ENCODE measurements at places on chromosomes 7 and 10. TPM values are rescaled to one million over a fixed set of nuclear protein-coding genes. Genes with fewer than 3 reads are reported as not detected.
A peak's percentile ranks its signal among the peaks of the same experiment; 100 is the strongest.

DNA sequence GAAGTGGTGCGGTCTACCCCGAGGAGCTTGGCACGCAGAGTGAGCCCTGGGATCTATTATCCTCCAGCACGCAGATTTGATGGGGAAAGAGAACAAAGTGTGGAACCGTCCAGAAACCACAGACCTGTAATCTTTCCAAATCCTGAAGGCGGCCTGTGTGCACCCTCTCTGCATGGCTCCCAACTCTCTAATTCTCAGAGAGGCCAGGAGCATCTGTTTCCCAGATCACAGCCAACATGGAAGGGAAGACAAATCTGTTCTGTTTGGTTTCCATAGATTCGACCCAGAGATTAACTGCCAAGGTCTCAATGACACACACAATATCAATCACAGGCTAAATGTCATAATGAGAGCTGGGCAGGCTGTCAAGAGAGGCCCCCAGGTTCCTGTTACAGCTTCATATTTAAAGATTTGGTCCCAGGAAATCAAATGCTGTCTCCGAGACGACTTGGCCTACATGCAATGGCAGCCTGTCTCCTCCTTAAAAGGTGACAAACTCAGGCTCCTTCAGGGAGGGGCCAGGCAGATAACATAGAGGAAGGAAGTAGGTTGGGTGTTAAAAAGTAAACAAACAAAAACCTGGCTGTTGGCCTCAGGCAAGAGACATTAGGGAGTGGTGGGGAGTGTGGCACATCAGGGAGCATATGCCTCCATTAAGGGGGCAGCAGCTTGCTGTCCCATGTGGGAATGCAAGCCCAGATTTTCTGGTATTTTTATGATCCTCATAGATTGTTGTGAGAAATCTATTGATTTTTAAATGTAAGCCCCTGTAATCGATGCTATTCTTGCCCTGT lies 48.8 kb upstream of the SAMD8 start:
- no peak overlapping the region for H3K4me3 ChIP-seq
- H3K27me3 ChIP-seq, result no peaks in the 10 kb centered on the region
- no peak for DNase-seq
- no peaks in the 10 kb centered on the region for H3K36me3 ChIP-seq
- peaks cover 26% of the 10 kb centered on the region for H3K4me1 ChIP-seq

GRCh38 chr7:48067475-48067874 lies 21.6 kb upstream of the UPP1 start:
- H3K4me1 ChIP-seq, result no peaks in the 10 kb centered on the region
- no peak for DNase-seq
- no peak overlapping the region for H3K27ac ChIP-seq
- no peak overlapping the region for H3K4me3 ChIP-seq
- no peaks in the 10 kb centered on the region for H3K36me3 ChIP-seq

DNA sequence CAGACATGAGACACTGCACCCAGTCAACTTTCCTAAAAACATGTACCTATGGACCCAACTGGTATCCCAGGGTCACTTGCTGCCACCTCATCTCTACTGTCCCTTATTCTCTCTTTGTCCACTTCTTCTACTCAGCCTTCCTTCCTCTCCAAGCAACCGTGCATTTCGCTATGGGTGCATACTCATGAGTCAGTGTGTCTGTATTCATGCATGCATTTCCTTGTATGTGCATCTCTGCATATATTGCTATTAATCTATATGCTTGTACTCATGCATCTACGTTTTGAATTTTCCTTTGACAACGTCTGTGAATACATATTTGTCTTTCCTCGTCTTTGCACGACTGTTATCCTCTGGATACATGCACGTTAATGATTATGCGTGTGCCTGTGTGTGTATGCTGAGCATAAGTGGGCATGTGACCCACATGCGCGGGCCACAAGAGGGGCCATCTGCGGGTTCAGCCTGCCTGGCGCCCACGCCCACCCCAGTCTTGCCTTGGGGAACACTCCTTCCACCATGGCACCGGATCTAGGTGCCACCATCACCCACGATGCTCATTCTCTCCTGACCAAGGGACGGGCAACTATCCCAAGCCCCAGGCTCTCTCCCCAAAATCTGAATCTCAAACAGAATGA lies 23.3 kb downstream of the KIAA1549 start:
- H3K4me1 ChIP-seq, result no peaks in the 10 kb centered on the region
- H3K36me3 ChIP-seq, result no peaks in the 10 kb centered on the region
- no peak overlapping the region for H3K4me3 ChIP-seq
- no peak for DNase-seq
- H3K27me3 ChIP-seq, result no peaks in the 10 kb centered on the region
- H3K27ac ChIP-seq, result no peak overlapping the region

GRCh38 chr10:13593535-13593934 lies 6.8 kb downstream of the PRPF18 start:
- no peak overlapping the region for H3K27ac ChIP-seq
- H3K4me3 ChIP-seq, result no peak overlapping the region
- no peaks in the 10 kb centered on the region for H3K36me3 ChIP-seq

Gene PON1
- not detected for total RNA-seq

- no peak overlapping the region for H3K4me3 ChIP-seq
- no peaks in the 10 kb centered on the region for H3K4me1 ChIP-seq
- no peak overlapping the region for H3K27ac ChIP-seq
- peak; percentile 62 for DNase-seq
Observed at GRCh38 chr7:135197906-135198655, 13.2 kb downstream of the WDR91 start.

DNA sequence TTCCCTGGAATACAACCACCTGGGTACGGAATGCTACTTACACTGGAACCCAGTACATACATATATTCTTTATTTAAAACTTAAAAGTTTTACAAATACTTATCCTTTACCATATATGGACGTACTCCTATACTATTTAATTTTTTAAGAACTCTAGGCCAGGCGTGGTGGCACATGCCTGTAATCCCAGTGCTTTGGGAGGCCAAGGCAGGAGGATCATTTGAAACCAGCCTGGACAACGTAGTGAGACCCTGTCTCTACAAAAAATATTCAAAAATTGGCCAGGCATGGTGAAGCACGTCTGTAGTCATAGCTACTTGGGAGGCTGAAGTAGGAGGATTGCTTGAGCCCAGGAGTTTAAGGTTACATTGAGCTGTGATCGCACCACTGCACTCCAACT lies 2.0 kb downstream of the RBM28 start:
- no peak overlapping the region for H3K27ac ChIP-seq
- peaks cover 28% of the 10 kb centered on the region for H3K36me3 ChIP-seq
- H3K4me1 ChIP-seq, result peaks cover 30% of the 10 kb centered on the region
- no peak overlapping the region for H3K4me3 ChIP-seq
- no peak for DNase-seq

All from vagina (tissue), 2 donors.